Smooth muscle cell of the coronary artery (primary cell): ENCODE measurements at places on chromosomes 3 and 15. TPM values are rescaled to one million over a fixed set of nuclear protein-coding genes. Genes with fewer than 3 reads are reported as not detected.

The C3orf20 gene
- under 0.01 TPM in 1 of 2 replicates, not detected in the other for total RNA-seq

The CLDN16 gene
- total RNA-seq: under 0.01 TPM in 1 of 2 replicates, not detected in the other

The CDHR4 gene
- 1.3 TPM in 1 of 2 replicates, not detected in the other for total RNA-seq

The TMED3 gene
- 134 and 202 TPM in 2 replicates for total RNA-seq

The ALDH1A2 gene
- total RNA-seq: 0.68 and 5.5 TPM in 2 replicates

The SLC9A9 gene
- total RNA-seq: 1.8 and 26.1 TPM in 2 replicates

The REC114 gene
- not detected in 2 replicates for total RNA-seq

The MEIS2 gene
- 57.7 and 68.4 TPM in 2 replicates for total RNA-seq

The SCN5A gene
- 0.08 TPM in 1 of 2 replicates, not detected in the other for total RNA-seq

The ITPKA gene
- 0.60 and 1.3 TPM in 2 replicates for total RNA-seq
